Stimulated activated naive CD8-positive, alpha-beta T cell treated with anti-CD3 and anti-CD28 coated beads, Interleukin-15, Interleukin-2, amounts not matched to agents 100 U/mL and 50 U/mL, for 24 hours (primary cell): ENCODE measurements at places on chromosomes 1 and 21.

DNA sequence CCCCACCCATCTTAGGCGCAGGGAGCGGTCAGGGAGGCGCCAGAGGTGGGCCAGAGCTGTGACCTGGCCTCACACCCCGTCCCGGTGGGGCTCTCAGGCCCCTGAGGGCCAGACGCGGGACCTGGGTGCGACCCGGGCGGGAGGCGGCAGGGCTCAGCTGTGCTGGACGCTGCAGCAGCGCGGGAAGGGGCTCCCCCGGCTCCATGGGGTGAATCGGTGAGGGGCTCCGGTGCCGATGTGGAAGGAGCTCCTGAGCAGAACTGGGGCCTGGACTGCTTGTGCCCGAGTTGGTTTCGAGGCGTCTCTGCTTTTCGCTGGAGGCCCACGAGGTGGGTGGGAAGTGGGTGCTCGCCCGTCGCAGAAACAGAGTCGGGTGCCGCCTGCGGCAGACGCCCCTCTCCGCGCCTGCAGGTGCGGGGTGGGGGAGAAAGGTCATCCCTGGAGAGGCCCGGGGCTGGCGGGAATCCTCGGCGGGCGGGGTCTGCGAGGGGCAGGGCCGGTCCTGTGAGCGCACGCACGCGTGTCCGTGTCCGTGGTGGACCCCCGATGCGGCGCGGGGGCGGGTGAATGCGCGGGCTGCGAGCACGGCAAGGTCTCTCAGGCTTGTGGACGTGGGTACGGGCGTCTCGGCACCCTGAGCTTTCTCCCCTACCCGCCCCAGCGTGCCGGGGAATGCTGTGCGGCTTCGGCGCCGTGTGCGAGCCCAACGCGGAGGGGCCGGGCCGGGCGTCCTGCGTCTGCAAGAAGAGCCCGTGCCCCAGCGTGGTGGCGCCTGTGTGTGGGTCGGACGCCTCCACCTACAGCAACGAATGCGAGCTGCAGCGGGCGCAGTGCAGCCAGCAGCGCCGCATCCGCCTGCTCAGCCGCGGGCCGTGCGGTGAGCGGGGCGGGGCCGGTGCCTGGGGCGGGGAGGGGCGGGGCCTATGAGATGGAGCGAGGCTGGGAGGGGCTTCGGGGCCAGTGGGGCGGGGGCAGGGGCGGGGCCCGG lies 20.4 kb downstream of the AGRN start:
- DNase-seq = peak; percentile 79

GRCh38 chr1:48254254-48254653 lies 31.7 kb downstream of the SLC5A9 start:
- DNase-seq = no peak

- no peak for DNase-seq
These were observed 1.5 kb downstream of the S100PBP start for GRCh38 chr1:32818804-32819541.

- DNase-seq = peak; percentile 59
These were observed at the start of gene ITPKB for GRCh38 chr1:226738995-226739695. Gene ITPKB (minus strand): TSS chr1:226739282. CDS start chr1:226737458, 1,824 bp downstream.

DNA sequence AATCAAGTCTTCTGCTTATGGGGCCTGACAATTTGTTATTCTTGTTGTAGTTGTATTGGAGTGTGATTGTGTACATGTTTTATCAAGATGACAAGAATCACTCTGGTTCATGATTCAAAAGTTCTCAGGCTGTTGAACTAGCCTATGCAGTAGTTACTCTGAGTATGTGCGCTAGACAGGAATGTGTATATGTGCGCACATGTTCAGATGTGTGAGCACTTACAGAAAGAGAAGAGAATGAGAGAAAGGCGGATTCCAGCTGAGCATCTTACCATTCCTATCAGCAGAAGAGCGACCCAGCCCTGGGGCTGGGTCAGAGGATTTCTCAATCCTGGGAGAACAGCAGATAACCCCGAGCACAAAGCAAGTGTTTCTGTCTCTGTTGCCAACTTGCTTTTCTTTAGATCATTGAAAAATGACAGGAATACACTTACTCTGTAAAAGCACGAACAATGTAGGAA lies 110.8 kb upstream of the HOOK1 start:
- no peak for DNase-seq

GRCh38 chr1:231806623-231807495 lies 180.3 kb downstream of the DISC1 start:
- peak; percentile 48 for DNase-seq

- no peak for DNase-seq
These were observed 298.5 kb downstream of the PCP4 start for GRCh38 chr21:40165773-40166070.

GRCh38 chr1:205162301-205162700 lies 40.5 kb upstream of the RBBP5 start:
- DNase-seq = no peak

GRCh38 chr21:42567861-42568260 lies 54.2 kb downstream of the SLC37A1 start:
- DNase-seq = no peak

GRCh38 chr1:2975466-2976179 lies 45.6 kb upstream of the ACTRT2 start:
- DNase-seq = no peak

- DNase-seq = no peak
These were observed 11.1 kb downstream of the IFFO2 start for GRCh38 chr1:18945401-18945849.

GRCh38 chr1:8457760-8458381 lies 140.0 kb downstream of the SLC45A1 start:
- no peak for DNase-seq

- no peak for DNase-seq
These were observed 198.0 kb downstream of the HUNK start for GRCh38 chr21:32070676-32071330.

DNA sequence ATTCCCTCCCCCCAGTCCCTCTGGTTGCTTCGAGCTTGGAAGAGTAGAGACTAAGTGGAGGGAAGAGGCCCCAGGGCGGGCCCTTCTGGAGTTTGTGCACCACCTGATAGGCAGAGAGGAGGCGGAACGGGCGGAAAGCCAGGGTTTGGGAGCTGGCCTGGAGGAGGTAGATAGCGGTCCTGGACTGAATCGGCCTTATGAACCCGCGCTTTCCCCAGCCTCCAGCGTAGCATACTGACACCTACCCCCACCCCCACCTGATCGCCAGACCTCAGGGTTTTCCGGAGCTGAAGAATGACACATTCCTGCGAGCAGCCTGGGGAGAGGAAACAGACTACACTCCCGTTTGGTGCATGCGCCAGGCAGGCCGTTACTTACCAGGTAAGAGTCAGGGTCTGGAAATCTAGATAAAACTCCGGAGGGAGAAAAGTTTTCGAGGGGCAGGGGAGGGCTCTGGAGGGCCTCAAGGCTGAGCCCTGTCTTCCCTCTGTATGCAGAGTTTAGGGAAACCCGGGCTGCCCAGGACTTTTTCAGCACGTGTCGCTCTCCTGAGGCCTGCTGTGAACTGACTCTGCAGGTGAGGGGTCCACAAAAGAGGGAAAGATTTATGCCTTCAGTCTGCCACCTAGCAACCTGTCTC lies 705 bp downstream of the UROD start:
- peak; percentile 59 for DNase-seq

GRCh38 chr1:81443288-81443687 lies 357.4 kb upstream of the ADGRL2 start:
- DNase-seq = no peak
